ENCODE measurements at places on chromosomes 11 and 22.

DNA sequence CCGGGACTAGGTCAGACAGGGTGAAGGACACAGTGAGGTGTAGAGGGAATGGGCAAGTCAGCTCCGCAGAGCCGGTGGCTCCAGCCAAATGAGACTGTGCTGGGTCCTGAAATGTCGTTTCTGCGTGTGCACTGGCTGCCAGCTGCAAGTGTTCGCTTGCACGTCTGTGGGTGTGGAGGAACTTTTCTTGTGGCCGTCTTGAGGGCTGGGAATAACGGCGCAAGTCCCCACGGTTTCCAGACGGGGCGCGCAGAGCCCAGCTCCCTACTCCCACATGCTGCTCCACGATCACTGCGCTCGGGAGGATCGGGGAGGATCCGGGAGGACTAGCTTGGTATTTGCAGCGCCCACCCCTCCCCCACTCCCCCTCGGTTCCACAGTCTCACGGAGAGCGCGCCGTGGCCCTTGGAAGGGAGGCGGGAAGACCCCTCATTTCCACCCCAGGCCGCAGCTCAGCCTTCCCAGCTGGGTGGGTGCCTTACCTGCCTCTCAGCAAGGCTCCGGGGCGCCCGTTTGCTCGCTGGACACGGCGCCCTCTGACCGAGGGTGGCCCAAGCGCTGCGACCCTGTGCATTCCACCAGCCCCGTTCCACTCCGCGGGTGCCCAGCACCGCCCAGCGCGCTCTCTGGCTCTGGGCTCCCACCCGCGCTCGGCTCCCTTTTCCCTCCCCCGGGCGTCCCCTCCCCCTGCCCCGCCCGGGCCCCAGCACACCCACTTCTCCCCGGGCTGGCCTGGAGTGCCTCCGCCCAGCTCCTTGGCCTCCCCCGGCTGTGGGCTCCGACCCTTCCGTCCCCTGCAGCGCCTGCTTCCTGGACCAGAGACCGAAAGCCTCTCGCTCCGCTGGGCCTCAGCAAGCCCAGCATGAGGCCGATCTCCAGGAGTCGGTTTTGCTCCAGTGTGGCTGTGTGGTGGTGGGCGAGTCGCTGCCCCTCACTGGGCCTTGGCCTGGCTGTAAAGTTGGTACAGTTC lies at the start of gene KCNE3:
KCNE3 (minus strand) TSS at position 634 of the 970 bp plus-strand sequence. CDS start 9,986 bp downstream, outside the sequence.
- no peak for DNase-seq

- DNase-seq, result no peak
These were observed 106.6 kb upstream of the PARVA start for GRCh38 chr11:12270817-12271216.

DNA sequence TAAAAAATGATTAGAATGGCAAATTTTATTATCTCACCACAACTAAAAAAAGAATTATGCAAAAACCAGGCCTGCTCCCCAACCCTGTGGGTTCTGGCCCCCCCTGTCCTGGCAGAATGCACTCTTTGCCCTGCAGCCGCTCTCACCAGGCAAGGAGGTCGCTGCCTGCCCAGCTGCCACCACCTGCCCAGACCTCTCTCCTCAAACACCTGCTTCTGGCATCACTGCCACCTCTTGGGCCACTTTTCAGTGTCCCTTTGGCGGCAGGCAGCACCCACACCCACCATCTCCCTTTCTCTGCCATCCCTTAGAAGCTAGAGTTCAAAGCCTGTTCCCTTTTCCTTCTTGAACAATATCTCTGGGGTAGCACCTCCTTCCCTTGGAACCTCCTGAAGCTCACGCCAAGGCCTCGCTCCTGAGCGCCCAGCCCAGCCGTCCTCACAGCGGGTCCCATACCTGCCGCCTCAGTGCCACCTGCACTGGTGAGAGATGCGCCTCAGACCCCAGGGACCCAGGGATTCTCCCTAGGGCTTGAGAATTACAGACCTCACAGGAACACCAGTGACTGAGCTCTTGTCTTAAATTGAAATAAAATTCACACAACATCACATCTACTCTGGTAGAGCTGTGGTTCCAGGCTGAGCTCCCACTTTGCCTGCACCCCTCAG lies 44.6 kb downstream of the SGSM3 start:
- no peak for DNase-seq

DNA sequence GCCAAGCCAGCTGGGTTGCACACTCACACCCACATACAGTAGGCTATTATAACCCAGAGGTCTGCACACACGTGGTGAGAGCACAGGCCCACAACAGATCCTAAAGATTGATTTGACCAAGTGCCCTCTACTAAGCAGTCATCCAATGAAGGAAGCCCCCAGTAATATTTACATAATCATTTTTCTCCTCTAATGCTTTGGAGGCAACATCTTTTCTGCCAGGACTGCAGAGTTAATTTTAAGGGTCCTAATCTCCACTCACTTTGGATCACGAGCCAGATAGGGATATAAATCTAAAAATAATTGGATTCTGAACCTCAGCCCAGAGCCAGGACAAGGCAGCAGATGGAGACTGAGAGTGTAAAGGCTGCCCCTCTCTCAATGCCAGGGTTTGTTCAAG lies 49.1 kb upstream of the MTNR1B start:
- no peak for DNase-seq

DNA sequence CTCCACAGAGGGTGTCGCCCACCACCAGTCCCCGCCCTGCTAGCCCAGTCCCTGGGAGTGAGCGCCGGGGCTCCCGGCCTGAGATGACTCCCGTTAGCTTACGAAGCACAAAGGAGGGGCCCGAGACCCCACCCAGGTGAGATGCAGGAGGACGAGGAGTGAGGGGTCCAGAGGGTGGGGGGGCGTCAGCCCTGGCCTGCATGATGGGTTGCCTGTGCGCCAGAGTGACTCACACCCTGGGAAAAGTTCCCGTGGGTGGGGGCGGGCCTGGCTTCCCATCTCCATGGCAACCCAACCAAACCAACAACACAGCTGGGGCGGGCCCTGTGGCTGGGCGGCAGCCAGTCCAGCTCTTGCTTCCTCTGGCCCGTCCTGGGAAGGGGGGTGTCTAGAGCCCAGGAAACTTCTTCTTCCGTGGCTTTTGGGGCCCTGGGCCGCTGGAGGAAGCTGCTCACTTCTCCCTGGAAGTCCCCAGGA lies 4.5 kb downstream of the GAS2L1 start:
- DNase-seq, result no peak

DNA sequence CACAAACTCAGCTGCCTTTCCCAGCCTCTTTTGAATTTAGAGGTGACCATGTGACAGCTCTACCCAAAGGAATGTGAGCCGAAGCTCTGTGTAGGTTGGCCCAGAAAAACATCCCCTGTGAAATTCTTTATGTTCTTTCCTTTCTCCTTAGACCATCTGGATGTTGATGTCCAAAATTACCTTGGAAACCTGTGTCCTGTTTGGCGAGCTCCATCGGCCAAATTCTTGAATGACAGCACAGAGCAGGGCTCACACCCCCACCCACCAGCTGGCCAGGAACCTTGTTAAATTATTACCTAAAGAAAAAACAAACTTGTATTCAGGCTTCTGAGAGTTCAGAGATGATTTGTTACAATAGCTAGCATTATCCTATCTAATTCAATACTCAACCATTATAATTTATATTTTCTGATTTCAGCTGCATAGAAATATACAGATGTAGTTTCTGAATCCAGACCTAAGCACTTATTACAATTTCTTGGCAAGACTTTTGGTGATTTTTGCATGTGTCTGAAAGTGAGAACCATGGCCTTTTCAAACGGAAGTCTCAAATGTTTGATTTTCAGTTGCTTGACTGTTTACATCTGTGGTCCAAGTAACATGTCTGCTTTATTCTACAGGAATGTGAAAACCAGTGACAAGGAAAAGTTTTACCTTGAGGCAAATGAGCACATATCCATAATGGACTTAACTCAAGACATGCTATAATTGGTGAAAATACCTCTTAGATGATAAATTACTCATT lies 554.2 kb downstream of the NTM start:
- DNase-seq, result no peak

GRCh38 chr11:67614730-67615714 lies 8.3 kb downstream of the NDUFV1 start:
- peak; percentile 22 for DNase-seq

DNA sequence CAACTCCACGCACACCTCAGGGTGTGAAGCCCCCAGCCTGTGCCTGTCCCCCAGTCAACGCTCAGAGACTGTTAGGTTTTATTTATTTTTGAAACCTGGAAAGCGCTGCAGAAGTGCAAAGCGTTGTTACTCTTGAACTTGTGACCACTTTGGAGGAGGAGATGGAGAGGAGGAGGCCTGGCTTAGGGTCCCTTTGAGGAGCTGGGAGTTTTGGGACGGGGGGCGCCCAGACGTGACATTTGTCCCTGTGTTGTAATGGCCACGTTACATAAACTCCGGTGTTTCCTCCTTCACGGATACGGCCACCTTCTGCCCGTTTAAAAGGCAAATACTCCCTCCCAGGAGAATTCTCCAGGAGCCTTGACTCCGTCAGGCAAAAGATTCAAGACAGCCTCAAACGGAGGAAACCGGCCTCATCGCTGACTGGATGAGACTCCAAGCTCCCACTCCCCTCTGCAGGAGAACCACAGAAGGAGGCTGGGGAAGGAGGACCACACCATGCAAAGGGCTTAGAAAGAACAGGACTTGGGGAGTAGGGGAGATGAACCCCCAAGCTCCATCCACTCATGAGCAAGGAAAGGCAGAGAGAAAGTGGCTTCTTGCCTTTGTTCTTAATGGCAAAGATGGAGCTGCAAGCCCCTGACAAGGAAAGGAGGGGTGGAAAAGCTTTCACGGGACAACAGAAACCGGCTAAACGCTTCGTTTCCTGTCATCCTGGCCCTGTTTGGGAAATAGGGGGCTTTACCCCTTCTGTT lies 630 bp downstream of the PIK3IP1 start:
- DNase-seq, result no peak

- no peak for DNase-seq
These were observed 1.5 kb upstream of the SIK3 start for GRCh38 chr11:117099696-117100095.

- peak; percentile 2 for DNase-seq
These were observed 2.1 kb upstream of the DMC1 start for GRCh38 chr22:38572065-38572464.

GRCh38 chr11:1755692-1756561 lies 5.5 kb upstream of the IFITM10 start:
- DNase-seq, result no peak

GRCh38 chr11:12741671-12742216 lies 67.5 kb downstream of the TEAD1 start:
- DNase-seq, result no peak

DNA sequence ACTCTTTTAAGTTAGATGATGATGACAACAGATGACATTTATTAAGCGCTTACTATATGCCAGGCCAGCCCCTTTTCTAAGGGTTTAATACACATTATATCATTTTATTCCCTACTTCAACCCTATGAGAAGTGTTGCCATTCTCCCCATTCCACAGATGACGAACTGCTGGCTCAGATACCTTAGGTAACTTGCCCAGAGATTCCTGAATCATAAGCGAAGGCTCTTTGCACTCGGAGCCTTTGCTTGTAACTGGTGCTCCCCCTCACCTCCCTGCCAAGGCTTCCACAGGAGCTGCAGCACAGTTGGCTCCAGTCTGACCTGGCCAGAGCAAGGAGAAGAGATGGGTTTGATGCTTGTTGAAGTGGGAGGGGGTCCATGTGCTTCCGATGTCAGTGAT lies 43.0 kb downstream of the DBX1 start:
- DNase-seq, result no peak

DNA sequence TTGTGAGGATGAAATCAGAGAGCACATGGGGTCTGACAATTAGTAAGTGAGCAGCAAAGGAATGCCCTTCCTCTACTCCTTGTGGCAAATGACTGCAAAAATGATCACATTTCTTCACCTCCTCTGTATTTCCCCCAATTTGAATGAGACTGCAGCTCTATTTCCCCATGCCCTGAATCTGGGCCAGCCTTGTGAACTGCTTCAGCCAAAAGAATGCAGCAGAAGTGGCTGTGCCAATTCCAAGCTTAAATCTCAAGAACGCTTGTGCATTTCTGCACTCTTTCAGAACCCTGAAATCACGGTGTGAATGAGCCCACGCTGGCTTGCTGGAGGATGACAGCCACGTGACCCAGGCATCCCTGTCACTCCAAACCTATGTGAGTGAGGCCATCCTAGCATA lies 9.9 kb downstream of the SLC43A3 start:
- DNase-seq, result no peak

DNA sequence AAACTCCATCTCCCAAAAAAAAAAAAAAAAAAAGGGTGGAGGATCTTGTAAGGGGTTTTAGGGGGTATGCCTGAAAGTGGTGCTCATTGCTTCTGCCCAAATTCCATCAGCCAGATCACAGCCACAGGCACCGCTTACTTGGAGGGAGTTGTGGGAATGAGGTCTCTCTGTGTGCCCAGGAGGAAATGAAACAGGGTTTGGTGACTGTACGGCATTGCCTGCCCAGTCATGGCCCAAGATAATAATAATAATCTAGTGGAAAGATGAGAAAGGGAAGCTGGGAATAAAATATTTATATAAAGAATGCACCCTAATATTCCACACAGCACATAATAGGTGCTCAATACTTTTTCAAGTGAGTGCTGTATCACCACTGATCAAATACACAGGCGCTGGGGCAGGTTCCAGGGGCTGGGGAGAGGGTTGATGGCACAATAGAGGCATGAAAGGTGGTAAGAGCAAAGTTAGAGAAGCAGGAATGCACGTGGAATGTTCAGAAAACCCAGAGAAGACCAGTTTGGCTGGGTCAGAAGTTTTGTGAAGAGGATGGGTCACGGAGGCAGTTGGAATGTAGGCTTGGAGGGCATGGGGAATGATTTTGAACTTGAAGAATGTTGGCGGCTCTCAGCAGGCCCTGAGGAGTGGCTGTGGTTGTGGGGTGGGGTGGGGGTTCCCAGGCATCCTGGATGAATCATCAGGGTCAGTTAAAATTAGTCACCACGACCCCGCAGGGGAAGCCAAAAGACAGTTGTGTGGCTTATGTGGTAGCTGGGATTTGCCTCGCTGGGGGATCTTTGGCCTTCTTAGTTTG lies 12.5 kb upstream of the MB start:
- DNase-seq, result no peak

- no peak for DNase-seq
These were observed 252.4 kb downstream of the GRM5 start for GRCh38 chr11:88813233-88813915.

DNA sequence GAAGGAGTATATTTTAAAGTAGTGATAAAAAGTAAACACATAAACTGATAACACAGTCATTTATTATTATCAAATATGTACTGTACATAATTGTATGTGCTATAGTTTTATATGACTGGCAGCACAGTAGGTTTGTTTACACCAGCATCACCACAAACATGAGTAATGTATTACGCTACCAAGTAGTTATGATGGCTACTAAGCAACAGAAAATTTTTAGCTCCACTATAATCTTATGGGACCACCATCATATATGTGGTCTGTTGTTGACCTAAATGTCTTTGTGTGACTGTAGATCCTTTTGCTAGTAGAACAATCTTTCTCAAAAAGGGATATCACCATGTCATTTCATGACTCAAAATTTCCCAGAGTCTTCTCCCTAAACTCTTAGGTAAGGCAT lies 93.5 kb downstream of the LARGE2 start:
- DNase-seq, result no peak

DNA sequence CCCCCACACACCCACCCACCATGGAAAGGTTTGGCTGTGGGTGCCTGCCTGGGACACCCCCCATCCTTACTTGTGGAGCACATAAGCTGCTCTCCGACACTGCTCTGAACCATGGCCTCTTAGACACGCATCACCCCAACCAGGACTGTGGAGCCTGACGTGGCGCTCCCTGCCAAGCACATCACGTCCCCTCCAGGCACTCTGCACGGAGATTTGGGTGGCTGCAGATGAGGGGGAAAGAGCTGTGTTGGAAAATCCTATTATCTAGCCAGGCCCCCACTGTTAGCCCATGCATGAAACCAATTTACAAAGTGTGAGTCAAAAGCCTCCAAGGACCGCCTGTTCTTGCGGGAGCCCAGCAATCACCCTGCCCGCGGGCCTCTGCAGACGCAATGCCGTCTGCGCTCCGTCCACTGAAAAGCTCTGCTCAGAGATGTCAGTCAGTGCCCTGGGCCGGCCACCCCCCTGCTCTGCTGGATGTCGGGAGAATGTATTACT lies 163.4 kb upstream of the NECTIN1 start:
- DNase-seq, result no peak

Data from activated CD4-positive, CD25-positive, alpha-beta regulatory T cell (primary cell).